ENCODE measurements at places on chromosomes 2 and 18.

DNA sequence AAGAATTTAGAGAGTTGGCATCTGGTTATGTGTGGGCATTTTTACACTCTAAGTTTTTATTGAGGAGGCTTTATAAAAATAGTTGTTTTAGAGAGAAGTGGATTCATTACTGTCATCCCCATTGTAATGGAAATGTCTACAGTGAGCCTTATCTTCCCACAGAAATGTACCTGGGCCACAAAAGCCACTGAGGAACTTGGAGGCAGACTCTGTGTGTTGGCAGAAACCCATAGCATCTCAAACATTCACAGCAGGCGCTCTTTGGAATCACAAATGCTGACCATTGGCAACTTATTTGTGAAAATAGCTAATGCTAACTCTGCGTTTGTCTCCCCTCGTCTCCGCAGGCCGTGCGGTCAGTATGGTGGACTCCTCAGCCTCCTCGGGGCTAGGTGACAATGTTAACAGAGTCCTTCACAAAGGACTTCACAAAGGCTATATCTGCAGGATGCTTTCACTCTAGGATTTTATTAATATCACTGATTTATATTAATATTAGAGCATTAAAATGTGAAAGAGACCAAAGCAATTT lies 689.1 kb upstream of the POU3F3 start:
- no peak for DNase-seq

- peak; percentile 29 for DNase-seq
Observed at GRCh38 chr2:226466589-226466988, 333.0 kb downstream of the IRS1 start.

GRCh38 chr2:201205515-201205849 lies 22.5 kb downstream of the CASP10 start:
- DNase-seq = no peak

DNA sequence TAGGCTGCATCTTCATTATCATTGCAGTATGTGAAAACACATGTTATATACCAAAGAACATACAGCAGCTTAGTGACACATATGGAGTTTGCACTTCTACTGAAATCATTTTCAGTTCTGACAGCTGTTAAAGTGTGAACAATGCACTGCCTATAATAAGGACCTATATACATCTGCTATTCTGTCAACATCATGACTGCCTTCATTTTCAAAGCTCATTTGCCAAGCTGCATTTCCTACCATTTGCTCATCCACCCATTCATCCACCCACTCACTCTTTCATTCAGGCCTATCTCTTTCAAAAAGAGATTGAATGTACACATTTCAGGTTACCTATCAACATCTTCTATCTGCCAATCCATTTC lies 81.7 kb upstream of the STK17B start:
- no peak for DNase-seq

DNA sequence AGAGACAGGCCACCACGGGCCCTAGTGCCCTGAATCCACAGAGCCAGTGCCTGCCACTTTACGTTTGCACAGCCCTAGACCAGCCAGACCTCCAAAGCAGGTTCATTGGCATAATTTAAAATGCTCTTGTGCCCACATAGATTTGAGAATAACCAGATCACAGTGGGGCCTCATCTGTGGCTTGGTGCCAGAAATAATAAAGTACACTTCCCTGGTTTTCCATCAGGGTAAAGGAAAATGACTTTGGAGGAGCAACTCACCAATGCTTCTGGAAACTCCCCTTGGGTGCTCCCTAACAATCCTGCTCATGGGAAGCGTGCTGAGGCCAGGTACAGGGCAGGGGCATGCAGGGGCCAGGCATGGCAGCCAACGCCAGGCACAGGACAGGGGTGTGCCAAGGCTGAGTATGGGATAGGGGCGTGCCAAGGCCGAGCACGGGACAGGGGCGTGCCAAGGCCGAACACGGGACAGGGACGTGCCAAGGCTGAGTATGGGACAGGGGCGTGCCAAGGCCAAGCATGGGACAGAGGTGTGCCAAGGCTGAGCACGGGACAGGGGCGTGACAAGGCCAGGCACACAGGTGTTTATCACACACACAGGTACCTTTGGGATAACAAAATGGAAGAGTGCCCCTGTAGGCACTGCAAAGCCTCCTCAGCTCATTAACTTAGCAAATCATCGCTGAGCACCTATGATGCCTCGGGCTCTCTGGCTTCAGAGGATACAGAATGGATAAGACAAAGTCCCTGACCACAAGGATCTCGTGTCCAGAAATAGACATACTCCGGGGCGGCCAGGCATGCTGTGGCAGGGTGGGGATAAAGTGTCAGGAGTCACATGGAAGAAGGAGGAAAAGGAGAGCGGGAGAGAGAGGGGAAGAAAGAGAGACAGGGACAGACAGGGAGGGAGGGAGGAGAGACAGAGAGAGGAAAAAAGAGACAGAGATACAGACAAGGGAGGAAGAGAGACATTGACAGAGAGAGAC lies 334.7 kb downstream of the EIPR1 start:
- no peak for DNase-seq

DNA sequence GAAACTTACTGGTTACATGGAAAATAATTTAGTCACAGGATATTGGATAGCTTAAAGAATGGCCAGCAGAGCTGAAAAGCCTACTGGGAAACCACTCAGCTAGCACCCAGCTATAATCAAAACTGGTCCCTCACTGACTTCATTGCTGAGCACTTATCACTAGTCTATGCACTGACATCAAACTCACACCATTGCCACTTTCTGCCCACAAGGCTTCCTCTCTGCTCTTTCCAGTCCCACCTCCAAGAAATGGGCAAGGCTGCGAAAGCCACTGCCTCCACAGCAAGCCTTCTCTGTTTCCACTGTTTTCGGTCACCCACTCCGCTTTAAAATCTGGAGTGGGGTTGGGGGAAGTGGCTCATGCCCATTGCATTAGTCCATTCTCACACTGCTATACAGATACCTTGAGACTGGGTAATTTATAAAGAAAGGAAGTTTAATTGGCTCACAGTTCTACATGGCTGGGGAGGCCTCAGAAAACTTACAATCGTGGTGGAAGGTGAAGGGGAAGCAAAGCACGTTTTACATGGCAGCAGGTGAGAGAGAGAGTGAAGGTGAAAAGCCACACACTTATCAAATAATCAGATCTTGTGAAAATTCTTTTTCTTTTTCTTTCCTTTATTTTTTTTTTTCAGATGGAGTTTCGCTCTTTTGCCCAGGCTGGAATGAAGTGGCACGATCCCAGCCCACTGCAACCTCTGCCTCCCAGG lies 77.0 kb upstream of the CERS6 start:
- DNase-seq = no peak

- DNase-seq = no peak
Observed at GRCh38 chr2:215594766-215595165, 158.9 kb upstream of the FN1 start.

DNA sequence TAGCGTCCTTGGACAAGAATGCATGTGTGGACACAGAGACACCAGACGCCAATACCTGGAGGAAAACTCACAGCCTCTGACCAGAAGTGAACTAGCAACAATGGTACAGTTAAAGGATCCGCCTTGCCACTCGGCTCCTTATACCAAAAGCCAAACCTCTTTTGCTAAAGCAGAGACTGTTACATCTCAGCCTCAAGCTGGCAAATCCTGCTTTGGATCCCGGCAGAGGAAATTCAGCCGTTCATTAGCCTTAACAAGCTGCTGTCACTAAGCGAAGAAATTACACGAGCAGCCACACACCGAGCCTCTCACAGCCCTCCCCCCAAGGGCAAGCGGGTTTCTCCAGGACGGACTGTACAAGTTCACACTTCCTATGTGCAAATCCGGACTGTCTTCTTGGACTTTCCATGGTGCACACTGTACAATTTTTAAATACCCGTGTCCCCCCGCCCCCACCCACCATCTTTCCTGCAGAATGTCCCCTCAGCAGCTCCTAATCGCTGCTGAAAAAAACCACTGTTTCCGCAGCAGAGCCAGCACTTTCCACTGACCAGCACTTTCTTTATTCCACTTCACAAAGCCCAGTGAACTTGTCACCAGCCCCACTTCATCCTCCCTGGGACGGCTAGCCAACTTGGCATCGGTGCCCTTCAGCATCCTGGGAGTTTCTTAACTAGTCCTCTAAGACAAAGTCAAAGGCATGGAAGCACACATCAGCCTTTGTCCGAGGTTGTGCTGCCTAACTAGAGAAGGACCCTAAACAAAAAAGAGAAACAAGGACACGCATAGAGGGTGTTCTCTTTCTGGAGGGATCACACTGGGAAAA lies 1.5 kb downstream of the KLF7 start:
- DNase-seq = peak; percentile 36

Data from neural progenitor cell (in vitro differentiated cells).